Activated CD4-positive, alpha-beta T cell treated with anti-CD3 and anti-CD28 coated beads for 24 hours (primary cell): ENCODE measurements at places on chromosomes 1 and 21.

GRCh38 chr1:215601276-215601675, 34.2 kb downstream of the KCTD3 start:
- no peak for DNase-seq

DNA sequence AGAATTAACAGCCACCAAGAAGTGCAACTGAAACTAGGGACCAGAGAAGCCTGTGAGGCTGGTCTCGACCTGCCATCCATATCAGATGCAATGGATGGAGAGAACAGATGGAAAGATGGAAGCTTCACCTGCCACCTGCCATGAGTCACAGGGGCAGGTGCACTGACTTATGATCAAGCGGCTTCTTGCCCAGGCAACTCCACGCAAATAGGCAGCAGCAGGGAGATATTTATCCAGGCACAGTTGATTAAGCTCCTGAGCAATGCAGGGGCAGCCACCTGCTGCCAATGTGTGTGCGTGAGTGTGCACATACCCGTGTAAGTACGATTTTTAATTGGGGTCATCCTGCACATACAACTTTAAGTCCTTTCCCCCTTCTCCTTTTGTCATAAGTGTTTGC, 174.2 kb downstream of the PTPRU start:
- DNase-seq = no peak

DNA sequence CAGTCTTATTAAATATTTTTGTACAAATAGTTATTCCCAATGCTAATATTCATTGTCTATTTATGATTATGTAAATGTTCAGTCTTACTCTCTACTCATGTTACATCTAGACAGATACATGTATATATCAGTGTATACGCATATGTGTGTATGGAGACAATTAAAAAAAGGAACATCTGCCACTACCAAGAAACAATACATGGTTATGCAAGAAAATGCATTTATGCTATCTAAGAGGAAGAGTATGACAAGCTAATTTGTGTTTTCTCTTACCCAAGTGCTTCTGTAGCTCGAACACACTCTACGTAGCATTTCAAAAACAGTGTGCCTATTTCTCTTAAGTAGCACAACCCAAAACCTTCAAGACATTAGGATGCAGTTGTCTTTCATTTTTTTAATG, 6.1 kb upstream of the RLF start:
- no peak for DNase-seq

- DNase-seq = no peak
These were observed 64.0 kb downstream of the CTH start for GRCh38 chr1:70475023-70475422.

DNA sequence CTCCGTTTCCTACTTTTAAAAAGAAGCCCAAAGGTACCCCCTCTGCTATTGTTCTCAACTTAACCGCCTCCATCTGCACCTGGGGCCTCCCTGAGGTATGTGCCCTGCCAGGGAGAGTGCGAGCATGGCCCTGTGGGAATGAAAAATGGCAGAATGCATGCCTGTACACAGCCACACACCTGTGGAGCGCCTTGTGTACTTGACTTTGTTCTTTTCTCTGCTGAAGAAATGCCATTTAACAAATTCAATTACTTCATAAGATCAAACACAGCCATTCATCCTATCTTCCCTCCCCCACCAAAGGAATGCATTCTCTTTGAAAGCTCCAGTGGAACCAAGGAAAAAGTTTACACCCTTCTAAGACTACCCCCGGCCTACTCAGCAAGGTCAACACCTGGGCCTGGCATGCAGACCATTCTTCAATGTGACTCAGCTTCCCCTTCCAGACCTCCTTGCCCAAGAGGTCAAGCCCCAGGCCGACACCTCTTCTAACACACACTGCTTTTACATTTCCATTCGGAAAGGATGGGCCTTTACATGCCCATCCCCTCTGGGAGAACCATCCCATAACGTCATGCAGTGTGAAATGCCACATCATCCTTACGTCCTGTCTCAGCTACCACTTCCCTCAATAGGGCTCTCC, 123.7 kb downstream of the SMYD2 start:
- no peak for DNase-seq

DNA sequence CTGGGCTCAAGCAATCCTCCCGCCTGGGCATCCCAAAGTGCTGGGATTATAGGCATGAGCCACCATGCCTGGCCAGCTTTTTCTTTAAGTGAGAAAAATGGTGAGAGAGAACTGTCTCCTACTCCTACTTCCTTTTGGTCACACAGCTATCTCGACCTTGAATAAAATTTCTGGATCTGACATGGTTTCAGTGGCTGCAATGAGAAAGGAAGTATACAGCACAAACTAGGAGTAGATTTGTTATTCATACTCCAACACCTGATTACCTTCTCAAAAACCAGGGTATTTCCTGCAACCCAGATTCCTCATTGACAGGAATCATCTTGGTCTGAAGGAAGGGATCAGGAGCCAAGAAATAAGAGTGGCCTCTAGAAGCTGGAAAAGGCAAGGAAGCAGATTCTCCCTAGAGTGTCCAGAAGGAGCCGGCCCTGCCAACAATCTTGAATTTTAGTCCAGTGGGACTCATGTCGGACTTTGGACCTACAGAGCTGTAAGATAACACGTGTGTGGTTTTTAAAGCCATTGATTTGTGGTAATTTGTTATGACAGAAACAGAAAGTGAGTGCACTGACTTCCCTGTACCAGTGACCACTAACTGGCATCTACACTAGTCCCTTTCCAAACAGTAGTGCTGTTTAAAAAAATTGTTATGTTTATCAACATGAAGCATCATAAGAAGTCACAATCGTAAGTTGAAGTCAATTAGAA, 516.6 kb downstream of the SMYD3 start:
- no peak for DNase-seq

DNA sequence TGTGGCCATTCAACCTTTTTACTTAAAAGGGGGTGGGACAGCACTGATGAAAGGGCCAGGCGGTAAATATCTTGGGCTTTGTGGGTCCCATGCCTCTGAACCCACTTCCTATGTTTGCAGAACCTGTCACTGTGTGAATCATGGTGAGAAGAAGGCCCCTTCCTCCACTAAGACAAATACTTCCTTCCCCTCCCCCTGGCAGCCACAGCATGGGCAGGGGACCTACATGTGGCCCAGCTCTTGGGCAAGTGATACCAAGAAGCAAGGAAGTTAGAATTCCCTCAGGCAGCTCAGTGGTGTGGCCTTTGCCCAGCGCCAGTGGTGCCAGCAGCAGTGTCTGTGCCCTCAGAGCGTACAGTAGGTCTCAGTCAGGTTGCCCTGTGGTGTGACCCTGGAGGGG, 168.6 kb downstream of the TRIM33 start:
- no peak for DNase-seq

- DNase-seq = no peak
These were observed 98.4 kb downstream of the DIRAS3 start for GRCh38 chr1:67952071-67952470.

DNA sequence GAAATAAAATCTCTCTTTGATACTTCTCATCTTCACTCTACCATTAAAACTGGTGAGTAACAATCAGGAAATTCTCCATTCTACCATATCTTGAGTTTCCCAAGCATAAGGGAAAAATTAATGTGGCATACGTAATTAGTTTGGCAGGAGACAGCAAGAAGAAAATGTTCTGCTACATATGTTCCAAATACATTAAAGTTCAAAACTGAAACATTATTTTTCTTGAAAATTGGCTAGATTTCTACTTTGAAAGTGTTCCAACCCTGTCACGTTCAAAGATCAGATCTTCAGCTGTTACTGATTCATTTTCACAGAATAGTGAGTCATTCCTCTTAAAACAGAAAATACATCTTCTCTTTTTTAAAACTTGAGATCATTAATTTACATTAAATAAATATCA, 48.5 kb downstream of the PIGK start:
- no peak for DNase-seq
